ENCODE measurements at places on chromosomes 16 and 17.
A peak's percentile ranks its signal among the peaks of the same experiment; 100 is the strongest.

- no peak for DNase-seq
These were observed 10.9 kb upstream of the GINS2 start for GRCh38 chr16:85699628-85700027.

DNA sequence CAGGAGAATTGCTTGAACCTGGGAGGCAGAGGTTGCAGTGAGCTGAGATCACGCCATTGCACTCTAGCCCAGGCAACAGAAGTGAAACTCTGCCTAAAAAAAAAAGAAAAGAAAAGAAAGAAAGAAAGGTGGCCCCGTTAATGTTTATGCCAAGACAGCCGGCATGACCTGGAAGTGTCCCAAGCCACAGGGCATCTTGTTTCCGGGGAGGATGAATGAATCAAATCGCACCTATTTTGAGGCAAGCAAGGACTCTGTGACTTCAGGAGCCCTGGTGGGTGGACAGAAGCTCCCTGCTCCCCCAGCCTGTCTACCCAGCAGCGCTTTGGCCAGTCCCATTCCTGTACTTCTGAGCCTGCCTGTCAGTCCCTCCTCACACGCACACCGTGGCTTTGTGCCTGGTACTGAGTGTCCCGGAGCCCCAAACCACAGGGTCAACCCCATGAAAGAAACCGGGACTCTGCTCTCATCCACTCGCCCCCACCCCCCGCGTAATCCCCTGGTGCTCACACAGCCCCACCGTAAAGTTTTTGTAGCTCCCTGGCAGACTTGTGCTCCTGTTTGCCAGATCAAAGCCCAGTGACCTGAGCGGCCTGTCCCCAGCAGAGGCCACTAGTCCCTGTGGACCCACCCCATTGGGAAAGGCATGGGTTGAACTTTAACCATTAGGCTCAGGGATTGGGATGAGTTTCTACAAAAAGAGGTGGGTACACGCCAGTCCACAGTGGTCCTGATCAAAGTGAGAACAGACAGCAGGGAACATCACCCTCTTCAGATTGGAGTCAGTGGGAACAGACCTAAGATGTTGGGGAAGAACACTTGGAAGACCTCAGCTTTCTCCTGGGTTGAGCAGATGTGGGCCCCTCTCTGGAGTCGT lies 19.3 kb downstream of the CD2BP2 start:
- DNase-seq: peak; percentile 72

DNA sequence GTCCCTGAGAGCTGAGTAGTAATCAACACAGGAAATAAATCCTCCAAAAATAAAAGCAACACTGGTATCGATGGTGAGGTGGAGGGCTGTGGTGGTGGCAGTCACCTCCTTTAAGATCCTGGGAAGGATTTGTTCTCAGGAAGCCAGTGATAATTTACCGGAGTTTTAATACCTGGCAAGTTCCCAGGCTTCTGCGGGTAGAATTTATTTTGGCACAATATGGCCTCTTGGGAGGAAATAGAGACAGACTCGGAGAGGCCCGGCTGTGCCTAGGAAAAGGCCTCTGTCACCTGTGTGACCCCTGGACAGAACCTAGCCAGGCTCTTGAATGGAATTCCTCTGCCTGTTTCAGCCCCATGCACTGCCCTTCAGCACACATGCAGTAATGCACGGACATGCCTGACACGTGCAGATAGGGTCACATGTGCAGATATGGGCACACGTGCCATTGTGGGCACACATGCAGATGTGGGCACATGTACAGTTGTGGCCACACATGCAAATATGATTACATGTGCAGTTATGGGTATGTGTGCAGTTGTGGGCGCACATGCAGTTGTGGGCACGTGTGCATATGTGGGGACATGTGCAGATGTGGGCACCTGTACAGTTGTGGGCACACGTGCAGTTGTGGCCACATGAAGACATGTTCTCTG lies 33.5 kb downstream of the MGAT5B start:
- no peak for DNase-seq

DNA sequence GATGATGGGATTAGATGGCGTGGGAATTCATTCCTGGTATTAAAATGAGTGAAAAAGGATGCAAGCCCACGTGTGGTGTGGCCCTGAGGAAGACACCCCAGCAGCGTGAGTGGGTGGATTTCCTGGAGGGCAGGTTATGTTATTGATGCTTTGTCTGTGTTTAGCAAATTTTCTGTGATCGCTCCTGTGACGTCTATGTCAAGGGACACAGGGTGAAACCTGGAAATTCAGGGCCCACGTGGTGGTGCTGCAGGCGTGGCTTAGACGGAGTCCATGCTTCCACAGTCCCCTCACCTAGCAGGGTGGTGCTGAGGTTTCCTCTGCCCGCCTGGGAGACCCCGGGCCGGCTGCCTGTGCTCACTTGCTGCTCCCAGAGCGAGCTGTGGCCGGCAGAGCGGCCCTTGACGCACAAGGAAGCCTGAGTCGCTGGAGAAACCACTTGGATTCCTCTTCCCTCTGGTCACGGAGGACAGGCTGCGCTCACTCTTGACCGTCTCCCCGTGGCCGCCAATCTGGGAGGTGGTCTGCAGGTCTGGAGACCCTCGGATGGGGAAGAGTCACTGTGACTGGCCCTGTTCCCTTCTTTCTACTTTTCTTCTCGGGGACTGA lies 23.4 kb downstream of the BAIAP2 start:
- DNase-seq: no peak

GRCh38 chr17:73770115-73770848 lies 126.0 kb upstream of the SDK2 start:
- peak; percentile 78 for DNase-seq

DNA sequence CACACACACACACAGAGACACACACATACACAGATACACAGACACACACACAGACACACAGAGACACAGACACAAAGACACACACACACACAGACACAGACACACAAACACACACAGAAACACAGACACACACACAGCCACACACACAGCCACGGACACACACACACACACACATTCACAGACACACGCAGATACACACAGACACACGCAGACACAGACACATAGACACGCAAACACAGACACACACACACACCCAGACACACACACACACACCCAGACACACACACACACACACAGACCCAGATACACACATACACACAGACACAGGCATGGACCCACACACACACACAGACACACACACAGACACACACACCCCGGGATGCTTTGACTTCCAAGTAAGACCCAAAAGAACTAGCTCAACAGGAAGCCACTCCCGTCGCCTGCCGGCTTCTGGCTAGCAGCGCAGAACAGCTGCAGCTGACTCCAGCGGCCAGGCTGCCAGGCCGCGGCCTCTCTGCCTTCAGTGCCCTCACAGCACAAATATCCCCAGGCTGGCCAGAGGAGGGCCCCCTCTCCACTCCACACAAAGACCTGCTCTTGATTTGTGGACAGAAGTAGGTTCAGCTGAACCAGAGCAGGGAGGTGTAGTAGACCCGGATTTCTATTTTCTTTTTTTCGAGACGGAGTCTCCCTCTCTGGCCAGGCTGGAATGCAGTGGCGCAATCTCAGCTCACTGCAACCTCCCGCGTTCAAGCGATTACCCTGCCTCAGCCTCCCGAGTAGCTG lies 6.0 kb upstream of the CHRNE start:
- DNase-seq: peak; percentile 91

GRCh38 chr17:76674600-76674999 lies 31.0 kb upstream of the ST6GALNAC1 start:
- DNase-seq: no peak

- DNase-seq: no peak
These were observed 276.9 kb downstream of the SHISA9 start for GRCh38 chr16:13178318-13178717.

DNA sequence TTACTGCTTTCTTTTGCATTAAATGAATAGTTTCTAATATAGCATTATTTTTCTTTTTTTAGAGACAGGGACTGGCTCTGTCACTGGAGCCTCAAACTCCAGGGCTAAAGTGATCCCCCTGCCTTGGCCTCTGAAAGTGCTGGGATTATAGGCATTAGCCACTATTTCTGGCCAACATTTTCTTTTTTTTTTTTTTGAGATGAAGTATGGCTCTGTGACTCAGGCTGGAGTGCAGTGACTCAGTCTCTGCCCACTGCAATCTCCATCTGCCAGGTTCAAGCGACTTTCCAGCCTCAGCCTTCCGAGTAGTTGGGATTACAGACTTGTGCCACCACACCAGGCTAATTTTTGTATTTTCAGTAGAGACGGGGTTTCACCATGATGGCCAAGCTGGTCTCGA lies 2.0 kb upstream of the DUXB start:
- no peak for DNase-seq

- no peak for DNase-seq
These were observed 3.9 kb upstream of the KRT15 start for GRCh38 chr17:41522301-41523224.

- no peak for DNase-seq
These were observed 110.4 kb downstream of the MAP2K6 start for GRCh38 chr17:69524854-69525253.

- no peak for DNase-seq
These were observed 41.6 kb upstream of the TNRC6C start for GRCh38 chr17:77916703-77917481.

GRCh38 chr17:79826204-79826680 lies 13.0 kb downstream of the CBX4 start:
- DNase-seq: no peak

DNA sequence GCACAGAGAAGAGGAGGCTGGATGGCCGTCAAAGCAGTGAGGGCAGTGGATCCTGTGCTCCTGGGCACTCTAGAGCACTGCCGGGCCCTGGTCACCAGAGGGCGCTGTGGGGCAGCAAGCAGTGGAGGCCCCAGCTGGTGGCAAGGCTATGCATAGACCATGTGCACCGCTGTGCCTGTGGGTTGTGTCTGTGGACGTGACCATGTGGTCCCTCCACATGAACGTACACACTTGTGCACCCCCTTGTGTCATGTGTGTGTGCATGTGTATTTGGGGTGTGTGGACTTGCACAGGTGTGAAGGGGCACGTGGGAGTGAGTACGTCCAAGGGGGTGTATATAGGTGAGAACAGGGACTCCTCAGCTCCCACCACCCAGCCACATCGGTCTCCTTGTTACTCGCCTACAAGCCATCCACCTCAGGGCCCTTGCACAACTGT lies 4.4 kb upstream of the MAP2K3 start:
- DNase-seq: peak; percentile 91

- DNase-seq: peak; percentile 53
These were observed 7.4 kb downstream of the MAF start for GRCh38 chr16:79593074-79593531.

DNA sequence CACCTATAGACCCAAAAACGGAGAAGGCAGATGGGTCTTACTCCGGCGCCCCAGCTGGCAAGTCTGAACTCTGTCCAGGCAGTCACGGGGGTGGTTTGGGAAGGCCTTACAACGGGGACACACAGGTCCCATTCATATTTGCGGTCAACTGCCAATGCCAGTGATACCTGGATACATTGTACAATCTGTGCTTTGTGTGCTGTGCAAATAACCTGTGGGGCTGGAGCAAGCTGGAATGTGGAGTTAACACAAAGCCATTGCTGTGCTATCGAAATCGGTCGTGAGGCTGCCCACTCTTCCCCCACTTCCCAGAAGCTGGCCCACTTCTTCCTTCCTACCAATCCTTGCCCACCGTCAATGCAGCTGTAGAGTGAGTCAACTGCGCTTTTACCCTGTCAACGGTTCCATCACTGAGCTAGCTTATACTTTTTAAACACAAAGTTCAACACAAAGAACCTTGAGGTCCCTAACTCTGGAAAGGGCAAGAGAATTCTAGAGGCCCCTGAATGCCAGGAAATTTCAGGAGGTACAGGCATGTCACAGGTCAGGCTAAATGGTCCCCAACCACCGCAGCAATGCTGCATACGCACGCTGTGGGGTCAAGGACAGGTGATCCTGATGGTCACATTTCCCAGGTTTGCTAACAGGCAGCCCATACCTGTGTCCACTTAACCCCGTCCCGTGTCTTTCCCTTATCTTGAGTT lies 122.8 kb downstream of the ZFHX3 start:
- DNase-seq: peak; percentile 66

DNA sequence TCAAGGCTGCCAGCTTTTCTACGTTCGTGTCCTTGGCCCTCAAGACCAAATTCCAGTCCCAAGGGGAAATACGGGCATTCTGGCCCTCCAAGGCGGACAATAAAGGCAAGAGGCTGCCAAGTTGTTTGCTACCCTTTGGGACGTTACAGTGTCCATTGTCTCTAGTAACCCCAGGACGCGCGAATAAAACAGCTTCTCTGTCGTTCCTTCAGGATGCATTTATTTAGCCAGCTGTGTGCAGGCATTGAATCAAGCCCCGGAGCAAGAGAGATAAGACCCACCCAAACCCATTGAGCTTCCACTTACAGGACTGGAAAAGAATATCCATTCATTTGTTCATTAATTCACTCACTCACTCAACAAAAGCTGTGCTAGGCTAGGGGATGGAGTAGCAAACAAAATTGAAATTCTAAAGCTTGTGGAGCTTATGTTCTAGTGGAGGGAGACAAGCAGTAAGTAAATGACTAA lies 656 bp downstream of the MRPL58 start:
- no peak for DNase-seq

DNA sequence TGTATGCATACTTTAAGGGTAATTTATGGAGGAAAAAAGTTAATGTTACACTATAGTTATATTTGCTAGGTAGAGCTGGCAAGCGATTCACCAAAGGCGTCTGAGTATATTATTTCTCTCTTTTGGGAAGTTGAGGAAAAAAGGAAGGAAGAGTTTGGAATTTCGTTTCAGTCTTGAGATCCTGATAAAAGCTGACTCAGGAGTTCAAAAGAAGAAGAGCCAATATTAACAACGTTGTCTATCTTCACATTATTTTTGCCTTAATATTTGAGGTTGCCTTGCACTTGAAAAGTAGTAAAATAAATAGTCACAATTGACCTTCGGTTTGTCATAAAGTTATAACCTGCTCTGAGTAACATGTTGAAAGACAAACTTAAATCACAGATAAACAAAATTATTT lies 888.6 kb downstream of the KCNJ2 start:
- no peak for DNase-seq

DNA sequence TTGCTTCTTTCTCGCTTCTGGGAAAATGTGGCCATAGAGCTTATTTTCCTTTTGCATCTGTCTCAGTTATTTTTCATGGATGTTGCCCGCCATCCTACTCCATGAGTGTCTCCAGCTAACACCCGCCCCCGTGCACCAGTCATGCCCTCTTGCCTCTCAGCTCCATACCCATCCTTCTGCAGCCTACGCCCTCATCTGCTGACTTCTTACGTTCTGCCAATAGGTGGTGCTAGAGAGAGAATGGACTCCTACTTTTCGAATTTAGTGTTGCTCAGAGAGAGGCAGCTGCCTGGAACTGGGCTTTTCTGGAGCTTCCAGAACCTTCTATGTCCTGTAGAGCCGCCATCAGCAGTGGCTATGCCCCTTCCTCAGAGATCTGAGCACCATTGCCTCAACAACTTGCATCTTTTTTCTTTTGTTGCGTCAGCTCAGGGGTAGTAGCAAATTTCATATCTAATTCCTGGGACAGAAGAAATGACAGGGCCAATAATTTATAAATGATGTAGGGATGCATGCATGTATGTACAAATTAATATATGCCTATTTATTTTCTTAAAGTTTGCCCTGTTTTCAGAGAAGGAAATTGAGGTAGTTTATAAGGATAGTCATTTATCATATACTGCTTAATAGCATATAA lies 119.7 kb upstream of the MYOCD start:
- DNase-seq: no peak
